ENCODE measurements at places on chromosomes 7 and 10.

- peak; percentile 59 for DNase-seq
Observed at GRCh38 chr10:133318494-133319127, 9.9 kb downstream of the ZNF511 start.

DNA sequence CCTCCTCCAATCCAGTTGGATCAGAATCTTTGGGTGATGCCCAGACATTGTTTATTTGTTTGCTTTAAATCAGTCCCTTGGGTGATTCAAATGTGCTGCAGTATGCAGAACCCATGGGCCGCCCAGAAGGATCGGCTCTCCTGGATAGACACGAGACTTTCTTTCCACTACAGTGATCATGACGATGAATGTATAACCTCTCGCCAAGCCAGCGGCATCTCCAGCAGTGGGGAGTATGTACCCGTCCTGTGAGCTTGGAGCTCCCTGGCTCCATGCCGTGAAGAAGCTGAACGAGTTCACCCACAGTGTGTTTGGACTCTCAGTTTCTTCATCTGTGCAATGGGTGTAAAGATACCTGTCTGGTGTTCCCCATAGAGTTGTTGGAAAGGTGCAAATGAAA, 162.3 kb downstream of the CAMK1D start:
- no peak for DNase-seq

DNA sequence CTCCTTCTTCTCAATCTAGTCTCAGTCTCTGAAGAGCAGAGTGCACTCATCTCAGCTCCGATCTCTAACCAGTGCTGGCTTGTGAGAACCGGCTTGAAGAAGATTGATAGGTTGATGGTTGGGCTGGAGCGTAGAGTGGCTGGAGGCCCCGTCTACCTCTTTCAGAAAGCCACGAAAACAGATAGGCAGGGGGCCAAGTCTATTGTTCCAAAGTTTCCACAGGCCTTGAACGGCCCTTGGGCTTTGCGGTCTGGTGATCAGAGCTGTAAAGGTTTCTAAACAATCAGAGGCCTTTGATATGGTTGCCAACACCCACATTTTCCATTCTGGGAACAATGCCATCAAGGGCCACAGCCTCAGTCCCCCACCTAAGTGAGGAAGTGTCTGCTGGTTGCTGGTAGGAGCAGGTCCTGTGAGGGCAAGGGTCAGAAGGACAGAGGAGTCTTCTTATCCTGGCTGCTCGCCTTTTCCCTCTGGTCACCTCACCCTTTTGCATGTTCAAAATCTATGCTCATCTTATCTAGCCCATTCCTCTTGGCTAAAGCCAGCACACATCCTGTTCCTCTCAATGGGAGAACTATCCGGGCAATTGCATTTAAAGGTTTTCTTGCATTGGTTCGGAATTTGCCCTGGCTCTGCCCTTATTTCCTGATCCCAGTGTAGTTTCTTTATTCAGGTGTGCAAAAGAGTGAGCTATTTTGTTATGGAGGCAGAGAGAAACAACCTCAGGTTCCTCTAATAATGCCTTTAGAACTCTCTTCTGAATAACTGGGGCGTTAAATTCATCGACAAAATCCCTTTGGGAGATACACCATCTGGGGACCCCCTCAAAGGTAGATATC, 70.3 kb upstream of the KMT2E start:
- peak; percentile 28 for DNase-seq

DNA sequence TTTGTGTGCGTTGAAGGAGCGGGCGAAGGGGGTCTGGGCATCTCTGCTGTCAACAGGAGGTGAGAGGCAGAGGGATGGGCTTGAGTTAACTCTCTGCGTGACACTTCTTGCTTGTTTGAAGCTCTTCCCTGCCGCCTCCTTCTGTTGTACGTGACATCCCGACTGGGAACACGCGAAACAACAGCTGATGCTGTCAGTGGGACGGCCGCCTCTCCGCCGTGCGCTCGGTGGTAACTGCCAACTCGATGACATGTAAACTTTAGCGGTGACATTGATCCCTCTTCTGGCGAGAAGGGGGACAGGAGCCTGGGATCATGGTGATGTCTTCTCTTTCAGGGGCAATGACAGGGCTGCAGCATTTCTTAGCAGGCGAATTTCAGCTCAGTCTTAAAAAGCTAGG, 394.5 kb downstream of the TYW1 start:
- DNase-seq, result no peak

DNA sequence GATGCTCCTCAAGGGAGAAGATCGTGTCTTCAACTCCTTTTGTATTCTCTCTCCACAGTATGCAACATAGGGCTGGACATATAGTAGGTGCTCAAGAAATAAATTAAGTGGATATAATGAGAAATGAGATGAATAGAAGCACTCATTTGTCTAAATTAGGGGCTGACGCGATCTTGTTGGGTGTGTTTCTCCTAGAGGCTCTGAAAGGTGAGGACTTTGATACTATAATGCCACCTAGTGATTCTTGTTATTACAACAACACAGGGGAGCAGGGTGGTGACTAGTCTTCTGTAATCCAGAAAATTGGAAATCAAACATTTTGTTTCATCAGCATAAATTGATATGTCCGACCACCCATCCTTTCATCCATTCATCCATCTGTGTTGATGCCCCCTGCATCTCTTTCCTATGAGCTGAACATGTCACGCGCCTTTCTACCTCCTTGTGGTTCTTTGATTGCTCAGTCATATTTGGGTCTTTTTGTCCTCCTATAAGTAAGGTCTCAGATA, 3.5 kb upstream of the CFAP58 start:
- no peak for DNase-seq

DNA sequence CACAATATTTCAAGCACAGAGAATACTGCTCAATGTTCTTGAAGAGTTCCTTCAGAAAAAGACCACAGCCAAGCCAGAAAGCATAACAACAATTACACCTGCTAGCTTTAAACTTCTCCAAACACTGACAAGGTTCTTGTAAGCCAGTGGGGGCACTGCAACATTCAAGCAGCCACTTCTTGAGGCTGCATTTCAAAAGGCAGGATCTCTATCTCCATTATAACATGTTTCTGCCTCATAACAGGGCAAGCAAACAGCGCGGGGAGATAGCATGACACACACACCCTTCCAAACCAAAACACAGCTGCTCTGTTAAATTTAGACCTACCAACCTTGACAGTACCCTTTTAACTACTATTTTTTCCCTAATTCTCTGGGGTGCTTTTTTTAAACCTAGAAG, 30.8 kb downstream of the CHCHD3 start:
- DNase-seq, result no peak

DNA sequence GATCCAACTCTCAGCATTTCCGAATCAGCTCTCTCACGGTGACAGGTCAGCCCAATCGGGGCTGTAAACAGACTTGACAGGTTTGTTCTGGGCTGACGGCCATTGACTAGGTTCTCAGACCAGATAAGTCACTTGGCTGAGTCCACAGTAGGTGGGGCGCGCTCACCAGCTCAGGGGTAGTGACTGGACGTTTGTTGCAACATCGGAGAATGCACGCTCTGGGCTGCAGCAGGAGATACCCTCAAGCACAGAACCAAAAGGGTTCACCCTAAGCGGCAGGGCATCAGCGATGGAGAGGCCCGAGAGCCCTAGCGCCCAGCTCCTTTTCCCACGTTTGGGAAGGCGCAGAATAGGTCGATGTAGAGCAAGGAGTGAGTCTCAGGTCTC, 1.8 kb downstream of the KLLN start:
- DNase-seq, result no peak

- DNase-seq, result no peak
Observed at GRCh38 chr10:28137907-28138880, 139.3 kb upstream of the ODAD2 start.

- no peak for DNase-seq
Observed at GRCh38 chr7:105198223-105198622, 184.2 kb downstream of the KMT2E start.

- no peak for DNase-seq
Observed at GRCh38 chr7:45189151-45189970, 31.8 kb downstream of the RAMP3 start.

DNA sequence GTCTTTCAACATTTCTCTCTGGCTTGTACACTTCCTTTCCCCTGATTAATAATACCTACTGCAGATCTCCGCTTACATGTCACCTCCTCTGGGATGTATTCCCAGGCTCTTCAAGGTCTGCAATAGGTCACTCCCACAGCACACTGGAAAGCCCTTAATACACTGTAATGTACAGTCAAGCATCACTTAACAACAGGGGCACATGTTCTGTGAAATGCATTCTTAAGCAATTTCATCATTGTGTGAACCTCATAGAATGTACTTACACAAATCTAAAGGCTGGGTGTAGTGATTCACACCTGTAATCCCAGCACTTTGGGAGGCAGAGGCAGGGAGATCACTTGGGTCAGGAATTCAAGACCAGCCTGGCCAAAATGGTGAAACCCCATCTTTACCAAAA, 1.9 kb downstream of the COX15 start:
- no peak for DNase-seq

DNA sequence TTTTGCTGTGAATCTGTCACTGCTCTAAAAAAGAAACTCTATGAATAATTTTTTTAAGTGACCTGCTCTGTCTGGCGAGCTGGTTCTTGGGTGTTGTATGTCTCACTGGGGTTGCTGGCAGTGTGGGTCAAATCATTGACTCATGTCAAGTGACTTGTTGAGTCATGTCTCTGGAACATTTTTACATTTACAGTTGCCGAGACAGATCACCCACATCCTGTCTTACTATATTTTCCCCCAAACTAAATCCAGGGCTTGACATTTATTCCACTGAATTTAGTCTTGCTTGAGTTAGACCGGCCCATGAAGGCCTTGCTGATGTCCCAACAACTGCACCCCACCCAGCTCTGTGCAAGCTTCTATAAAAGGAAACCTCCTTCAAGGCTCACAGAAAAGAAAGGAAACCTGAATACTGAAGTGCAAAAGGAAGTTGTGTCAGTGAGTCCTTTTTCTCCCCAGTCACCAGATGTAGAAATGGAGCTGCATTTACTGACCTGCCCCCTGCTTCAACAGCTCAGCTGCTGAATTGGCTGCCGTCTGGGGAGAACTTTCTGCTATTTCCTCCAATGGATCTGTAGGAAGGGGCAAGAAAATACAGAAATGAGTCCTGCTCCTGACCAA, 290.3 kb downstream of the TNS3 start:
- DNase-seq, result no peak

DNA sequence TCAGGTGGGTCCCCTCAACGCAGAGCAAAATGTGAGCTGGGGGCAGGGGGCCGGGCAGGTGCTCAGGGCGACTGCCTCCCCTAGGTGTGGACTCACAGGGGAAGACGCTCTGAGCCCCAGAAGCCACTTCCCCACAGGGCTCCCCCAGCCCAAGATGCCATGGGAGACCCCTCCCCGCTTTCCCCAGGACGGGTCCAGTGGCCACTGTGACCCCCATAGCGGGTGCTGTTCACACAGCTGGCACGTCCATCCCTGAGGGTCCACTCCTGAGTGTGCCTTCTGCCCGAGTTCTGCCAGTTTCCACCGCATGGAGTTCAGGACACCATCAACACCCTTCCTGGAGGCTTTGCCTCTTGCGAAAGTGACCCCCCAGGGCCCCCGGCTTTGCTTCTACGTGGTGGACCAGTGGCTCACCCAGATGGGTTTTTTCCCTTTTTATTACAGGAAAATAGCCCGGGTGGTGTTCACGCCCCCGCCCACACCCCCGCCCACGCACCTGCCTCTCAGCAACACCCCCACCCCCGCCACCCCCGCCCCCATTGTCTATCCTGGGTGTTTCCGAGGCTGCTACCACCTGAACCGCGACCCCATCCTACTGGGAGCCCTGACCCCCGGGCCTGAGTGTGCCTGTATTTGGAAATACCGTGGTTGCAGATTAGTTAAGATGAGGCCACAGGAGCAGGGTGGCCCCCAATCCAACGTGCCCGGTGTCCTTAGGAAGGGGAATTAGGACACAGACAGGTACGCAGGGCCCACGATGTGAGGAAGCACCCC, 32.0 kb downstream of the ADAP1 start:
- no peak for DNase-seq

DNA sequence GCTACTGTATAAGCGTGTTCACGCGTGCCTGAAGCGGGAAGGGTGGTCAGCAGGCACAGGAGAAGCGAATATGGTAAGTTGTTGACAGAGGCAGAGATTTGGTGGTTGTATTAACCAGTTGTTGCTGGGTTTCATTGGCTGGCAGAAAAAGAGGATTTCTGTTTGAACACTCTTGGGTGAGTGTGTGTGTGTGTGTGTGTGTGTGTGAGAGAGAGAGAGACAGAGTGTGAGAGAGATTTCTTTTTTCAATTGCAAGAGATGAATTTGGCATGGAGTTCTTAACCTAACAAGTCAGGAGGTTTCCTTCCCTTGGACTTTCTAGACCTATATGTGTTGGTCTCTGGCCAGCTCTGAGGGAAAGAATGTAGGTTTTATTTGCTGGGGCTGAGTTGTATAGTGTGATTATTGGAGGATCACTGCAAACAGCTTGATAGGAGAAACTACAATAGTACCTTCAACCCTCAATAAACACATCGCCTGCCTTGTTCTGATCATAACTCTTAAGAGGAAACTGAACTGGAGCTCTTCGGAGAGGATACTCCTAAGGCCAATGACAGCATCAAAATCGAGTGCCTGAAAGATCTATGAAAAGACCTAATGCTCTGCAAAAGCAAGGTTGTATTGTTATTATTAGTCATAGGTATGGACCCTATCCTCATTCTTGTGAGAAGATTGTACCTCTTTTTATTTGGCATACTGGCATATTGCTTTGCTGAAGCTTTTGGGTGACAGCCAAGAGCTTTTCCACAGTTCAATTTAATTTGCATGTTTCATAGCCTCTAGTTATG, 1.2 kb downstream of the MCU start:
- no peak for DNase-seq

DNA sequence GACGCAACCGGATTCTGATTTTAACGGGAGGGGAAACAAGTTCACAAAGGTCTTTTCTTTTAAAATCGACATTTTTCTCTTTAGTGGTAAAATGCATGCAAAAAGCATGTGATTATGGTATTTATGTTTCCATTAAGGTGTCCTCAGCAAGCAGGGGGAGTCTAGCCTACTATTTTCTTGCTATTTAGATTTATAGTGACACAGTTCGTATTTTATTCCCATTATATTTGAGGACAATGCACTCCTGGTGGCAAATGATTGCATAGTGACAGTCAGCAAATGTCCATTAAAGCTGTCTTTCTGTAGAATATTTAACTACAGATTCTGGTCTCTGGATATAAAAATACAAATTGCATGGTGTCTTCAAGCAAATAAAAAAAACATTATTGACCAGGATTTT, 554.2 kb downstream of the PARD3 start:
- no peak for DNase-seq

GRCh38 chr10:57628592-57629284, 639.0 kb downstream of the IPMK start:
- no peak for DNase-seq

DNA sequence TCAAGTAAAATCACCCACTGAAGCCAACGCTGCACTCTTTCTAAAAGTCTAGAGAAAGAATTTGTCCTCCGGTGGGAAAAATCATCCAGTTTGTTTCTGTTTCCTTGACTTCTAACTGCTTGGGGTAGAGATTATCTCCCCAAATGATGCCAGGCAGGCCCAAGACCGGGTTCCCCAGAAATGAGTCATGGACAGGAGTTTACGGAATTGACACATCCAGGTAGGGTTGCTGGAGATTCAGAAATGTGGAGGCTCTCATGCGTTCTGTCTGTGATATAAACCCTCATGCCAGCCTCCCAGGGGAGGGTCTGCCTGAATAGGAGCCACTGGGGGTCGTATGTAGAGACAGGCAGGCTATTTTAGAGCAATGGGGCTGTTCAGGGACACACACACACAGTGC, 230.9 kb downstream of the TCERG1L start:
- no peak for DNase-seq

GRCh38 chr10:92506336-92506735, 67.6 kb downstream of the IDE start:
- no peak for DNase-seq

- DNase-seq, result no peak
Observed at GRCh38 chr7:44131173-44132029, 8.1 kb upstream of the POLD2 start.
